ENCODE measurements at places on chromosomes 2 and 18.

- DNase-seq = no peak
Observed at GRCh38 chr2:181774685-181775084, 94.4 kb upstream of the NEUROD1 start.

DNA sequence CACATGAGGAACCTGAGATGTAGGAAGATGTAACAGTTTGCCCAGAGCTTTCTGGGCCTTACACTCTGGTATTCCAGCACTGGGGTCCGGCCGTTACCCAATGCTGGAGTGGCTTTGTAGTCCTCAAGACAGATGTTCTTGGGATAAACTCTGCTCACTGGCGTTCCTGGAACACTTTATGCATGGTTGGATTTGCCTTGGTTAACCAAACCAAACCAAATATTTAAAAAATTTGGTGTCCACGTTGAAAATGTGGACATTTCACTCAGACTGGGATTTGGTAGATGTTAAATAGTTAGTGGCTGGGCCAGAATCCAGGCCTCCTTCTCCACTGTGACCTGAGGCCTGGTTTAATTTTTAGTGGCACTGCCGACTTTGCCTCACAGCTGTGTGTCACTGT, 81.5 kb downstream of the ACOXL start:
- DNase-seq = no peak

- DNase-seq = no peak
Observed at GRCh38 chr2:127080226-127080937, 26.6 kb downstream of the BIN1 start.

DNA sequence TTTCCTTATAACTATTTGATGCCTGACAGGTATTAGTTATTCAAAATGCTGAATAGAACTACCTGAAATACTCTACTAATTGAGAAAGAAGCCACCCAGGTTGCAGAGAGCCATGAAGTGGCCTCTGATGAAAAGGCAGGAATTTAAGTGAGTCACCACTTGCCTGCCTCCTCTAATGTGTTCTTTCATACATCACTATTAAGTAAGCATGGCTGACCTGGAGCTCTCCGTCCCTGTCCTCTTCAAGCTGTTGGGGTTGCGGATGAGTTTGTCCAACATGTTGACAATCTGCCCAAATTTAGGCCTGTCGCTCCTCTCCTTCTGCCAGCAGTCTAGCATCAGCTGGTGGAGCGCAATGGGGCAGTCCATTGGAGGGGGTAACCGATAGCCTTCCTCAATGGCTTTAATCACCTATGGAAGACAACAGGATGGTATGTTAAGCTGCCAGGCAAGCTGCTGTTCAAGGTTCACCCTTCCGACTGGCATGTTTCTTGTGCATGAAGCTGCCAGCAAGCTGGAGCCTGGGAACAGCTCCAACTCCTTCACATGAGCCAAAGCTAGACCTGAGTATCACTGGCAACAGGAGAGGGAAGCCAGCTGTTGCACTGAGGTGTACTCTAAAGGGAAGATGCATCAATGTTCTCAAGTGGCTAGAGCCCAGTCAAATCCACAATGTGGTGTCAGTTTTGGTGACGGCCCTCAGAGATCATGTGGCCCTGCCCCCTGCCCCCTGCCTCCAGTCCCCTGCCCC, 142.2 kb downstream of the EPHA4 start:
- DNase-seq = no peak

DNA sequence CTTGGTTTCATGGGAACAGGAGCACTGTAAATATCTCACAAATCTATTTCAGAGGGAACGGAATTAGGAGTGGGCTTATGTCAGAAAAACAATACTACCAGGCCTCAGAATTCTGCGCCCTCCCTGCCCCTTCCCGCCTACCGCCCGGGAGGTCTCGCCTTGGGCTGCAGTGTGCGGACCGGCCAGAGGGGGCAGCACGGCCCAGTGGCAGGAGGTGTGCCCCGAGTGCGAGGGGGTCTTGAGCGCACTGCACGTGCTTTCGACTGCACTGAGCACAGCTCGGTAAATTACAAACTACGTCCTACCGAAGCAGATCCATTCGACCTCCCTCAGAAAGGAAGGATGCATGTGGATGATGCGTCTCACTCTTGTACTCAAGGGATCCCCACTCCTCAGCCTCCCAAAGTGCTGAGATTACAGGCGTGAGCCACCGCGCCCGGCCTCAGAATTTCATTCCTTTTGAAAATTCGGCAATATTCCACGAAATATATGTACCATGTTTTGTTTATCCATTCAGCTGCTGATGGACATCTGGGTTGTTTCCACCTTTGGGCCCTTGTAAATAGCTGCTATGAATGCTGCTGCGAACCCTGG, 297.0 kb downstream of the BCL2 start:
- DNase-seq = no peak

DNA sequence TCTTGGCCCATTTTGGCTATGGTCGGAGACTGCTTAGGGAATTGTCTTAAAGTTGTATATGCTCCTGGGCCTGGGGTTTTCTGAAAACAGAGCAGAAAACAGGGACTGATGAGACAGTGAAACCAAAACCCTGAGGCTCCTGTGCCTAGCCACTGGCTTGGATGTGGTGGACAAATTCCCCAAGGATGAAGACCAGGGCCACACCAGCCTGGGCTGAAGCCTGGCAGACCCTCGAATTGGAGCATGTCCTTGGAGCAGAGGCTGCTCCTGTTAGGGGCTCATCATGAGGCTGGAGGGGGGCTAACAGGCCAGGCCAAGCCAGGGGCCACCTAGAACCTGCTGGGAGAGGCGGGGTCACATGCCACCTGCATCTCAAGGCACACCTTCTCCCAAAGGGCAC, 68.1 kb downstream of the STPG4 start:
- DNase-seq = no peak

GRCh38 chr2:70709275-70710037, 58.5 kb downstream of the ADD2 start:
- no peak for DNase-seq

GRCh38 chr18:57856557-57857280, 53.6 kb upstream of the ATP8B1 start:
- DNase-seq = no peak

GRCh38 chr18:75108579-75109318, 100.2 kb downstream of the PTGR3 start:
- DNase-seq = no peak

DNA sequence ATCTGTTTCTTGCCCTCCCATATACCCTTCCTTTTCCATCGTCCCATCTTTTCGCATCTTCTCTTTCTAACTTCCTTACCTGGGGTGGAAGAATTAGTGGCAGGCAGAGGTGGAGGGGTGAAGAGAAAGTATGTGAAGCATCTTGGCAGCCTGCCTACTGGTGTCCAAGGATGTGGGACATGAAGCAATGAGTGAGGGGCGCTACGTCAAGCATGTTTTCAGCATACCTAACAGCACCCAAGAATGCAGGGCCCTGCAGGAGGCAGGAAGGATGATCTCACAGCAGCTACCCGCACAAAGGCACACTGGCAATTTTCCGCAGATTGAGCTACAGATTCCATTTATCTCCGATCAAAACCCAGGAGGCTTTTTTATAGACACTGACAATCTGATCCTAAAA, 42.2 kb downstream of the METTL4 start:
- no peak for DNase-seq

GRCh38 chr2:60708630-60709320, 47.3 kb upstream of the PAPOLG start:
- no peak for DNase-seq

DNA sequence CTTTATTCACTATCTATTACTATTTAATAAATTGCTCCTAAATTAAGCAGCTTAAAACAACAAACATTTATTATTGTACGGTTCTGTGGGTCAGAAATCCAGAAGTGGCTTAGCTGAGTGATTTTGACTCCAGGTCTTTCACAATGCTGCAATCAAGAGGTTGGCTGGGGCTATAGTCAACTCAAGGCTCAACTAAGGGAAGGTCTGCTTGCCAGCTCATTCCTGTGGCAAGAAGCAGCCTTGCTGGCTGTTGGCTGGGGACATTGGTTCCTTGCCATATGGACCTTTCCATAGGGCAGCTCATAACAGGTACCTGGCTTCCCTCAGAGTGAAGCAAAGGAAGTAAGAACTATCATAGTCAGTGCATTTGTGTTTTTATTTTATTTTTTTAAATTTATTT, 5.0 kb upstream of the MRPL19 start:
- no peak for DNase-seq

DNA sequence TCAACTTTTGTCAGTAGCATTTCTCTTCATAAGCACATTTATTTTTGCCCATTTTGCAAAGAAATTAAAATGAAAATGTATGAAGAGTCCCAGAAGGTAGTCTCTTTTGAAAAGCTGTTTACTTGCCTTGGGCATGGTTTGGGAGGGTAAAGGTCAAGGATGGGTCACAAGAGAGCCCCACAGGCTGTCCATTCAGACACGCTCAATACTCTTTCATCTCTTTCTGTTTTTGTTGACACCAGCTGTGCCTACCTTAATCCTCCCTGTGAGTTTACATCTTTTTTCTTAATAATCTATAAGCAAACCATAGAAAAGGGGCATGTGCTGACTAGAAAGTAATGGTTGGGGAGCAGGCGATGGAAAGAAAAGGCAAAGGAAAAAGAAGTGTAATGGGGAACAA, 49.6 kb upstream of the KLF7 start:
- no peak for DNase-seq

DNA sequence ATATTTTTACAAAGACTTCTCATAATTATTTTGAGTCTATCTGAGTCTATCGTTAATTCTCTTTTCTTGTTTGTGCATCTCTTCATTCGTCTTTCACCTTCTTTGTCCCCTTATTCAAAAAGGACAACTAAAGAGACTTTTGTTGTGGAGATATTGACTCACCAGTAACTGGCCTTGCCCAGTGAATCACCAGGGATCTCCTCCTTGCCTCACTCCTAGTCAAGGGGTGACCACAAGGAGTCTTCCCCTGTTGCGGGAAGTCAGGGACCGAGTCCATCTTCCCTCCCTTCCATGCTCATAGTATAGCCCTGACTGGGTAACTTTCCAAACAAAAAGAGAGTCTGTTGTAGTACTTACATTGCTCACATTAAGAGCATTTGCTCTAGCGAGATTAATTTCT, 158.9 kb downstream of the NEB start:
- DNase-seq = peak; percentile 3

DNA sequence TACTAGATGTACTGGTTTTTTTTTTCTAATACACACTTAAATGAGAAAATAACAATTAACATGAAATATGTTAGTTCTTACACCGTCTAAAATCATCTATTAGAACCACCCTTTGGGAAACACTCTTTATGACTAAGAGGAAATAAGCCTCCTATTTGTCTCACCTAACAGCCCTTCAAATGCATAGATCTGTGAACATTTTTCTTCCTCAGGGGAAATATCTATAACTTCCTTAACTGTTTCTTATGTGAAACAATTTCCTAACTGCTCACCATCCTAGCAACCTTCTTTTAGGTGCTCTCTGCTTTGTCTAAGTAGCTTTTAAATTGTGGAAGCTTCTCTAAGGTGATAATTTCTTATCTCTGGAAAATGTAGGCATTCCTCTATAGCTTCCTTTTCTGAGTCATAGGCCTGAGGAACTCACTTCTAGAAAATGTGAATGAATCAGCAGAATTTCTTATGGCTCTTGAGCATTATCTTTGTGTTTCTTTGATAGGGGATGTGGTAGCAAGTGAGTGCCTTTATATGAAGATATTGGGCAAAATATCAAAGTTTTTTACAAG, 56.1 kb downstream of the CNTNAP5 start:
- no peak for DNase-seq

DNA sequence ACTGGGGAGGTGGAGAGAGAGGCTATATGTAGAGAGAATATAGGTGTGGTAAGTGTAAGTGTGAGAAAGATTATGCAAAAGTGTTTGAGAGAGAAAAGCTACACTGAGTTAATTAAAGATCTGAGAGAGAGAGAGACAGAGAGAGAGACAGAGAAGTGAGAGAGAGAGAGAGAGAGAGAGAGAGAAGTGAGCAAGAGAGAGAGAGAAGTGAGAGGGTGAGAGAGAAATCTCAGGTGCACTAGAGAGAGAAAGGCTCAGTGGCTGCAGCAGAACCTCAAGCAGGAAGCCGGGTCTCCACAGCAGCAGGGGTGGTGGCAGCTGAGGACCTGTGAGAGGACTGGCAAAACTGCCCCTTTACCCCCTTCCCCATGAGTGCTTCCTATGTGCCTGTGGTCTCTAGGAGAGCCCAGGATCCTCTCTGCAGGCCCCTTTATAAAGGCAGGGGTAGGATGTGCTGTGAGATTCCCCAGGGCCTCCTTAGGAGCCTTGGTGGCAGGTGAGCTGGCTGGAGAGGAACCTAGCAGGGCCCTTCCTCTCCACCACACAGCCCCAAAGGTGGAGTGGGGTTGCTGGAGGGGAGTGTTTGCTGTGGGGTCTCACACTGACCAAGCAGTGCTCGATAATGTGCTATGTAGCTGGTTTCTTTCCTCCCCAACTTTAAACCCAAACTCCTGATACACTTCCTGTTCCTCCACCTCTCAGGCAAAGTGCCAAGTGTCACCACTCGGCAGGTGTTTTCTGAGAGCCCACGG, 52.6 kb downstream of the SLC4A5 start:
- DNase-seq = no peak

DNA sequence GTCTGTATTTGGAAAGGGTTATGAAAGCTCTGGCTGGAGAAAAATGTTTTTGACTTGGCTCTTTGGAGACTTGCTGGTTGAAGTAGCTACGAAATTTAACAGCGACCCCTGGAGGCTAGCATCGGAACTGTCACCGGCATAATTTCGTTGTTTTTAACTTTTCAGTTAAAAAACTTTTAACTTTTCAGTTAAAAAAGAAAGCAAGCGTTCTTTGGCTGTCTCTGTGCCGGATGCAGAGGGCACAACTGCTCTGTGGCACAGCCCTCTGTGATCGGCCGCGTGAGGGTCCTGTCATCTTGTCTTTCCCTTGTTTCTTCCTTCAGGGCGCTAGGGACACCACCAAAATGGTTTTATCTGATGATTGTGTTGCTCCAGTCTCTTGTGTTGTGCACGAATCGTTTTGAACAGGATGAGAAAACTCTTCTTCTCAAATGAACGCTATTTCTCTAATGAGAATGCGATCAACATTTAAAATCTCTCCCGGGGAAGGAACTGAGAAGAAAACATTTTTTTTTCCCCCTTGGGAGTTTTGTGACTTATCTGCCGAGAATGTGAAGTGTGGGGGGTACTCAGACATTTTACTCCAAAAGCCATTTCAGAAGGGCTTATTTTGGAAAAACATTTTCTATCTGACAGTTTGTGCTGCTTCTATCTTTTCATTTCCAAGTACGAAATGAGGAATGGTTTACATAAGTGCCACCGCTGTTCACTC, 57.1 kb downstream of the ADCYAP1 start:
- DNase-seq = no peak
